Erythroblast (primary cell): ENCODE measurements at places on chromosomes 3 and 15.
A peak's percentile ranks its signal among the peaks of the same experiment; 100 is the strongest.

DNA sequence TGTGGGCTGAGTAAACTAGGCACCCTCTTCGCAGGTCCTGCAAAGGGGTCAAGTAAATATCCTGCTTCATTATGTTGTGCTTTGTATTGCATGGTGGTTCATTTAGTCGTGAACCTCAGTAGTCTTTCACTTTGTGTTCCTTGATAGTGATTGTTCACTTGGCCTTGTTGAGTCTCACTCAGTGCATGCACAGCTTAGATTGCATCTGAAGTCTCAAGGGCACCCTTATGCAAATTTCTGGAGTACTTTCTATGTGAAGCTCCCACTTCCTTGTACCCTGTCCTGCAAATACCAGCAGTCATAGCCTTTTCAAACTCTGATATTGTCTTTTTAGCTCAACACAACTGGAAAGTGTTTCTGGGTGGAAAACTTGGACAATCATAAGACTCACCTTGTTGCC lies 519.2 kb downstream of the NAALADL2 start:
- no peak for DNase-seq

GRCh38 chr3:62387251-62387650 lies 13.9 kb upstream of the FEZF2 start:
- no peak for DNase-seq

DNA sequence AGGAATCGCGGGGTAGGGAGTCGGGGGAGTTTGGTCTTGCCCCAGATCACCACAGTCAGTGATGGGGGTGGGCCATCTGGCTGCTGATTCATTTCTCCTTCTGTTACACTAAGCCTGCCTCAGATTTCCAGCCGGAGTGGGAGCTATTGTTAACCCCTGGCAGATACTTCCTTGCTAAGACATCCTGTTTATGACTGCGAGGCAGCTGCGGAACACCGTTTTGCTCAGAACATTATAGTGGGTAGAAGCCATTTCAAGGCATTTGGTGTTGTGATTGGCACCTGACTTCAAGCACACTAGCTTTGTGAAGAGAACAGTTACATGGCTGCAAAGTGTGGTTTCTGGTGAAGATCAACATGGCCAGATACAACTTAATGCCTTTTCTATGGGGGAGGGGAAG lies 73.8 kb downstream of the FLNB start:
- no peak for DNase-seq

- no peak for DNase-seq
Observed at GRCh38 chr3:183008303-183008702, 28.0 kb upstream of the DCUN1D1 start.

GRCh38 chr3:172446198-172446597 lies 2.1 kb downstream of the GHSR start:
- DNase-seq = no peak

- no peak for DNase-seq
Observed at GRCh38 chr3:32551087-32551486, 19.6 kb downstream of the DYNC1LI1 start.

DNA sequence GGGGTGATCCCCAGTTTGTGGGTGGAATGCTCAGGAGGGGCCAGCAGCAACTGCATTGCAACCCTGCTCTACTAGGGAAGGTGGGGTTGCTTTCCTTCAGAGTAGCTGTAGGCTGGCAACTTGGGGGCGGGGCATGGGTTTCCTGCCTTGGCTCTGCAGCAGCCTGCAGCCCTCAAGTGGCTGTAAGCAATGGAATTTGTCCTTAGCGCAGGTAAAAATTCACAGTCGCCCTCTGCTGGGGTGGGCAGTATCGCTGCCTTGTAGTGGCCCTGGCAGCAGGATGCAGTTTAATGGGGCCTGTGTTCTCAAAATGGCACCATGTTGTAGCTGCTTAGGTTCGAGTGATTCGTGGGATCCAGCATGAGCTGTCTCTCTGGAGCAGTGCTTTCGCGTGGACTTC lies 29.8 kb downstream of the STT3B start:
- peak; percentile 22 for DNase-seq

DNA sequence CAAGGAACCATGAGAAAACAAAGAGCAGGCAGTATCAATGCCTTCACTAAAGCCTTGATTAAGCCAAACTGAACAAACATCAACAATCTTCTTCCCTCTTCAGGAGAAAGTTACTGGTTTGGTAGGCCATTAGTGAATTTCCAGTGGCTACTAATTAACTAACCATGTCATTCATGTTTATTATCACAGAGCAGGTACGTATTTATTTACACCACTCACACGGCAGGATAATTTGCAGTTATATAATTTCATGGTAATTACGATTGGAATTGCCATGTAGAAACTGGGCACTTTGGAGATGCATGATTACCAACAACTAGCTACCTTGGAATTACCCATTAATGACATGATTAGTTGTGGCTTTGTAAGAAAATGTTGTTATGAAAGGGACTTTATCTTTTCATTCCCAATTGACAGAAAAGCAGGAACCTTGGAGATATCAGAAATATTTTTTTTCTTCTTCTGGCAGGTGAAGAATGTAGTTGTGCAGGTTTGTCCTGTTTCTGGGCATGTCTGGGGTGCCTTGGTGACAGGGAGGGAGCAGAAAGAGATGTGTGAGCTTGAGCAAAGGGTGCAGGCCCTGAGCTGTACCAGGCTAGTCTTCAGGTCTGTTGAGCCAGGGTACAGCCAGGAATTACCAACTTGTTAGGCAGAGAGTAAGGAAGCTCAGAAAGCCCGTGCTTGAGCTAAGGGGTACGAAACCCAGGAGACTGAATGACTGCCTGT lies 310.7 kb downstream of the RORA start:
- no peak for DNase-seq

DNA sequence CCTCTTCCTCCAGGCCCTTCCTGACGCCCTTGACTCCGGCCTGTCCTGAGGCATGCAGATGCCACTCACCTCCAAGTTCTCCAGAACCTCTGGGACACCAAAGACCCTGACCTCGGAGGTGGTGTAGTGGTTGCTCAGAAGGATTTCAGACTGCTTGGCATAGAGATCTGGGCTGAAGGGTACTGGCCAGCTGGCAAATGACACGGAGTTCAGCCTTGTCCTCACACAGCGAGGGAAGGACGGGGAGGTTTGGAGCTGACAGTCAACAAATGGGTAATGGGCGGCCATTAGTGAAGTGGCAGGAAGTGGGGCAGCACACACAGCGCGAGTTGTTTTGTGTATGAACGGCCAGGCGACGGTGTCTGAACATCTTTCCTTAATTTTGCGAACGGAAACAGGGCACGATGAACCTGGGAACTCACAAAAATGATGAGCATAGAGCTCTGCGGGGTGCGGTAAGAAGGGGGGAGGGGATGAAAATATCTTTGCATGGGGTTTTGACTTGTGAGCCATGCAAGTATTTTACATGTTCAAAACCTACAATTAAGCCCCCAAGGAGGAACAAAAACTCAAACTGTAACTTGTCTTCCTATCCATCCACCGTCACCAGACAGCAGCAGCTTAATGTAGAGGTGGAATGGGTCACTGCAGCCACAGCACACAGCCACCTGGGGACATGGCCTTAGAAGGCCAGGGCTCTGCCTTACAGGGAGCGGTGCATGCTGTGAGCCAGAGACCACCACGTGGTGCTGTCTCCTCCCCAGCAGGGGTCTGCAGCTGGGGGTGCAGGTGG lies 43.6 kb upstream of the RPL32 start:
- no peak for DNase-seq

DNA sequence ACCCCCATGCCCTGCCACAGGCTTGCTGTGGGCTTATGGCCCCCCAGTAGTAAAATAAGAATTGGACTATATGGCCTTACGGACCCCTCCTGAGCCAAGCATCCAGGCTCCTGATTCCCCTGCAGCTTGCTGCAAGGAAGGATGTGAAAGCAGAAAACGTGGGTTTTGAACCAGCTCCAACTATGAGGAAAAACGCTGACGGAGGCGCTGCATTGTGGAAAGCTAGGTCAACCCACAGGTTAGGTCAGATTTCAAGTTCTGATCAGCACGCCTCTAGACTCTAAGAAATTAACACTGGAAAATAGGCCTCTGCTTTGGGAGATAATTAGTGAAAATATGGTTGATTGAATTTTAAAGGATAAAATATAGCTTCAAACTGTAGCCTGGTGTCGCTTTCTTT lies 195.4 kb upstream of the HES1 start:
- DNase-seq = no peak

DNA sequence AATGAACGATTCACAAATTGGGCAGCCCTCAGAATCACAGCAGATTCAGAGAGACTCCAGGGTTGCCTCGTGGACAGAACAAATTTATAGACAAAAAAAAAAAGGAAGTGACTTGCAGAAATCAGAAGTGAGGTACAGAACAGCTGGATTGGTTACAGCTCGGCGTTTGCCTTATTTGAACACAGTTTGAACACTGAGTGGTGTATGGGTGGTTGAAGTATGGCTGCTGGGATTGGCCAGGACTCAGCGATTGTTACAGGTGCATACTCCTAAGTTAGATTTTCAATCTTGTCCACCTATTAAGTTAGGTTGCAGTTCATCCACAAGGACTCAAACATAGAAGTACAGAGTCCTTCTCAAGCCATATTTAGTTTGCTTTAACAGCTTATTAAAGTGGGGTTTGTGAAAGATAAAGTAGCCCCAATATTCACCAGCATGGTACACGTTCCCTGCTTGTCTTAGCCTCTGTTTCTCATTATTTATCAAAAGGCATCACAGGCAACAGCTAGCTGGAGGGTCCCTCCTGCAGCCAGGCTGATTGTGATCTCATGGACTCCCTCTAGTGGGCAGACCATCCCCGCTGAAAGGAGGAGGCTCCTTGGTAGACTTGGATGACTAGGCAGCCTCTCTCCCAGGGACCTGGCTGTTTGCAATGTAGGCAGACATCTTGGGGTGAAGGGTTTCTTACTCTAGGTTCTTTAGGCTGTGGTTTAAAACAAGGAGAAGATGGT lies 17.6 kb upstream of the ALDH1L1 start:
- DNase-seq = peak; percentile 20

- no peak for DNase-seq
Observed at GRCh38 chr3:178367817-178368617, 168.2 kb upstream of the KCNMB2 start.

- DNase-seq = no peak
Observed at GRCh38 chr3:56361731-56362130, 106.5 kb downstream of the ERC2 start.

GRCh38 chr3:169659096-169659819 lies 4.3 kb downstream of the MECOM start:
- DNase-seq = no peak

DNA sequence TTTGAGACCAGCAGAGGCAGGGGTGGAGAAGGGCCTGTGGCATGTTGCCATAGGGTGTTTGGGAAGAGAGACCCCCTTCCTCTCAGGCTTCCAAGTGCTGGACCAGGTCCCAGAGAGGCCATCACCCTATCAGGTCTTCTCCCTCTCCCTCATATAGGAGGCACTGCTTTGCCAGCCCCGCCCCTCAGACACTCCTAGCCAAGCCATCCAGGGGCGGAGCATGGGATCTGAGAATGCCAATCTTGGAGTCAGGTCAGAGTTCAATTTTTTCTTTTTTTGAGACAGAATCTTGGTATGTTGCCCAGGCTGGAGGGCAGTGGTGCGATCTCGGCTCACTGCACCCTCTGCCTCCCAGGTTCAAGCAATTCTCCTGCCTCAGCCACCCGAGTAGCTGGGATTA lies 32.7 kb downstream of the CRABP1 start:
- DNase-seq = no peak

- no peak for DNase-seq
Observed at GRCh38 chr3:131608296-131608695, 105.5 kb upstream of the MRPL3 start.

GRCh38 chr3:112303764-112304325 lies 9.8 kb upstream of the SLC9C1 start:
- DNase-seq = no peak

- DNase-seq = no peak
Observed at GRCh38 chr3:9225268-9225667, 24.2 kb downstream of the SRGAP3 start.

DNA sequence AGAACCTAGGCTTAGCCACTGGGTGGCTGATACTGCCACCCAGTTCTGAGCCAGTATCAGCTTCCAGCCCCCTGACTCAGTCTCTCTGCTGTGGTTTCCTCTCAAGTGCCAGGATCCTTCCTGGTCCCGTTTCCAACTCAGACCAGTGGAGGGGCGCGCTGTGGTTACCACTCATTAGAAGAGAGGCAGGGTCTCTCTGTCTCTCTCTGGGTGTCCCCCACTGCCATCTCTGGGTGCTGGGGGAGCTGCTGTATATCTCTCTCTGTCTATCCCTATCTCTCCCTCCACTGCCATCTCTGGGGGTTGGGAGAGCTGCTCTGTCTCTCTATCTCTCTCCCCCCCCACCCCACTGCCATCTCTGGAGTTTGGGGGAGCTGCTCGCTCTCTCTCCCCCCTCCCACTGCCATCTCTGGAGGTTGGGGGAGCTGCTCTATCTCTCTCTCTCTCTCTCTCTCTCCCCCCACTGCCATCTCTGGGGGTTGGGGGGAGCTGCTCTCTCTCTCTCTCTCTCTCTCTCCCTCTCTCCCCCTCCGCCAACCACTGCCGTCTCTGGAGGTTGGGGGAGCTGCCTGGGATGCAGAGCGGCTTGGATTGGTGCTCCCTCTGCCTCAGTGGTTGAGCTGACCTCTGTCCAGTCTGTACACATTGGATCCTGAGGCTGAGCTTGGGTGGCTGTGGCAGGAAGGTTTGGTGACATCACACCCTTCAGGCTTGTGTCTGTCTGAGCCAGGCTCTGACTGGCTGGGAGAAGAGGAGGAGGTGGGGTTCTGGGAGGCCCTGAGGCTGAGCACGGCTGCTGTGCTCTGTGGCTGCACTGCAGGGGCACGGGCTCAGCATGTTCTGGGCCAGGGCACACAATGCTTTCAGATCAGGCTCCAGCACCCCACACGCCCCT lies 98.9 kb downstream of the APBA2 start:
- no peak for DNase-seq

- DNase-seq = no peak
Observed at GRCh38 chr3:126131881-126132750, 48.2 kb upstream of the SLC41A3 start.

DNA sequence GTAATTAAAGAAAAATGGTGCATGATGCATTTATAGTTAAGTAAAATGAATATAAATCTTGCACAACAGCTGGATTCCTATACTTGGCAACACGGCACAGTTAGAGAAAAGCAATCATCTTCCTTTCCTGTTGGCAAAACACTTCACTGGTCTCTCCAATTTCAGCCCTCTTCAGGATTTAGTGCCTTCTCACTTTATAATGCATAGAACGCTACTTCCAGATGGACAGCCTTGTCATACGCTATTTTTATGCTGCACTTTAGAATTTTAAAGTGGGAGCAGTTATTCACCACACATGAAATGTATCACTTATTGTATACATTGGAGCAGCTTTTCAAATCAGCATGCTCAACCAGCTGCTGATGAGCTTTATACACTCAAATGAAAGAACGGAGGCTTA lies 194.4 kb upstream of the GBE1 start:
- no peak for DNase-seq

- no peak for DNase-seq
Observed at GRCh38 chr3:51530485-51530884, 8.0 kb upstream of the RAD54L2 start.

- DNase-seq = no peak
Observed at GRCh38 chr3:5319454-5319853, 131.9 kb downstream of the EDEM1 start.

GRCh38 chr3:138060792-138061191 lies 50.8 kb downstream of the CLDN18 start:
- no peak for DNase-seq
